GM12891 (cell line): ENCODE measurements at places on chromosomes 1 and 21.

- no peak for DNase-seq
Measured at GRCh38 chr21:35204850-35205541, 155.9 kb upstream of the RUNX1 start.

DNA sequence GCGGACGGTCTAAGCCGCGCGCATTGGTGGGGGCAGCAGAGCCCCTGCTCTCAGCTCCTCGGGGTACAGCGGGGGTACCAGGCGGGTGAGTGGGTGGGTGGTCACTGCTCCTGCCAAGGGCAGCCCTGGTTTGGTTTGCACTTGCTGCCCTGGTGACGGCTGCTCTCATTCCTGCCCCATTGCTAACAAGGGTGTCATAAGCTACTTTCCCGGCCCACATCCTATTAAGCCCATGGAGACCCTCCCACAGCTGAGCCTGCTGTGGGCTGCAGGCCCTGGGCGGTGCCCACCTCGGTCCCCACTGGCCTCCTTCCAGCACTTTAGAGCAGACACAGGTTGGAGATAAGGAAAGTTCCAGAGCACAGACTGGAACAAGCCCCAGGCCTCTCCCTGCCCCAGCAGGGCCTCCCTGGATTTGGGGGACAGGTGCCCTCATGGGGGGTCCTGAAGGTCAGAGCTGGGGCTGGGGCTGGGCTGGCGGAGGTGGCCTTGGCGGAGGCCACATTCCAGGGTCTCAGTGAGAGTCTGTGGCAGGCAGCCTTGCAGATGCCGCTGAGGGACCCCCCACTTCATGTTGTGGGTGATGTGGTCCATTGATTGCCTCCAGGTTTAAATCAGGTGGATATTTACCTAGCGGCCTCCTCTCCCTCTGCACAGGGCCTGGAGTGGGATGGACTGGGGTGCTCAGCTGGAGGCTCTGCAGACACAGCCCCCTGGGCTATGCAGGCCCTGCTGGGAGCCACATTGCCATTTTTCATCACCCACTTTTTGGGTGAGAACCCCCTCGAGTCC is 27.0 kb downstream of the COL18A1 start:
- DNase-seq: no peak

GRCh38 chr1:28104866-28105467 is 16.6 kb upstream of the EYA3 start:
- no peak for DNase-seq

GRCh38 chr1:231949277-231950091 is 322.9 kb downstream of the DISC1 start:
- DNase-seq: no peak

DNA sequence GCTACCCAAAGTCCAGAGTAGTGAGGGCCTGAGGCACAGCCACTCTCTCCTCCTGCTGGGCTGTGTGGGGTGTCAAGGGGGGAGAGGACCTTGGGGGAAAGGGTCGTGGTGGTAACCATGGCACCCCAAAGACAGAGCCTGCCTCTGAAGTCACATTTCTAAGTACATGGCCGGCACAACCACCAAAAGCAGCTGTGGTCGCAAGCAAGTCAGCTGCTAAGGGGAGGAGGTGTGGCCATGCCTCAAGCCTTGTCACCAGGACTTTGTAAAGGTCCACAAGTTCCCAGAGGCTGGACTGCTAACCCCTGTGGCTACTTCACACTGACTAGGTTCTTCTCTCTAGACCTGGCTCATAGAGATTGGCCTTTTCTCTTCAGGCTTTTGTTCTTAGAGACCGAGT is 310.6 kb downstream of the LMX1A start:
- no peak for DNase-seq

- no peak for DNase-seq
Measured at GRCh38 chr1:44408212-44408582, 3.1 kb downstream of the RNF220 start.

GRCh38 chr1:185735701-185736064 is 1.5 kb downstream of the HMCN1 start:
- DNase-seq: no peak

- DNase-seq: no peak
Measured at GRCh38 chr1:234886081-234886984, 242.3 kb downstream of the TOMM20 start.

GRCh38 chr21:41453198-41453597 is 27.2 kb downstream of the MX1 start:
- DNase-seq: no peak

DNA sequence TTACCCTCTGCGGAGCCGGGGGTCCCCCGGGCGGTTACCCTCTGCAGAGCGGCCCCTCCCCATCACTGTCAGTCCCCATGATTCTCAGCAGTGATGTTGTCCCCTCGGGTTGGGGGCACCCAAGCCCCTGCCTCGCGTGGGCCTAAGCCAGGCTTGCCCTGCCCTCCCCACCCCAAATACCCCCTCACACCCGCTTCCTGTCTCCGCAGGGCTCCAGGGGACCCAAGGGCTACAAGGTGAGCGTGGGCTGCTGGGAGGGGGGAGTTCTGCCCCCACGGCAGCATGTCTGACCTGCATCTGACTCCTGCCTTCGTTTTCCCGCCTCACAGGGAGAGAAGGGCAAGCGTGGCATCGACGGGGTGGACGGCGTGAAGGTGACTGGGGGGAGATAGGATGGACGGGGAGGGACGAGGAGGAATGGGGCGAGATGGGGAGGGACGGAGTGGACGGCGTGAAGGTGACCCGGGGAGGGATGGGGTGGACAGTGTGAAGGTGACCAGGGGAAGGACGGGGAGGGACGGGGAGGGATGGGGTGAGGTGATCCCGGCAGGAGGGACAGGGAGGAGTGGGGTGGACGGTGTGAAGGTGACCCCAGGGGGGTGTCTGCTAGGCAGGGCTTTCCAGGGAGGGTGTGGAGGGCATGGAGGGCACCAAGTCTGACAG is 8.6 kb downstream of the COL6A1 start:
- DNase-seq: no peak
